Sciatic nerve (tissue), 2 donors: ENCODE measurements at places on chromosomes 6 and 20. TPM values are rescaled to one million over a fixed set of nuclear protein-coding genes. Genes with fewer than 3 reads are reported as not detected.

Gene TSPO2
- 0.53 TPM for total RNA-seq

Gene SIM1
- total RNA-seq = 0.04 TPM

DNA sequence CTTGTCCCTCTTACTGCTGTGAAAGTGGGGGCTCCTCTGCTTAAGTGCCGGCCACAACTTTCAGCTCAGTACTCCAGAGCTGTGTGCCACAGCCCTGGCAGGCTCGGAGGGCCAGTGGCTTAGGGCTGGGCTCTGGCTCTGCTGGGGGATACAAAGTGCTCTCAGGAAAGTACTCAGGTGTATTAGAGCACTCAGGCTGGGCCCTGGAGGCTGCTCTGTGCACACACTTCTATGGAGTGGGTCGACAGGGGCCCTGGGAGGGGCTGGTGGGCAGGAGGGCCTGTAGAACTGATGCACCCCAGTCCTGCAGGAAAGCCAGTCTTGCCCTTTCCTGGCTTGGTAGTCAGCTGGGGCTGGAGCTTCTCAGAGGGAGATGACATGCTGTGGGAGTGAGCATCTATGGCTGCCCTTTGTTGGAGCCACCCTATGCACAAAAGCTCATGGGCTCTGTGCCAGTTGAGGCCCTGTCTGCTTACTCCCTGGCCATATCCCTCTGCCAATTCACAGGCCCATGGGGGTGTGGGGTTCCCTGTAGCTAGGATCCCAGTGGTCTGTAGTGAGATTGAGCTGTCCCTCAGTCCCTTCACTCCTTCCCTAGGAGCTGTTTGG is 22.0 kb downstream of the CENPW start:
- DNase-seq = no peak

- no peak for DNase-seq
These were observed 79.3 kb downstream of the TBC1D7 start for GRCh38 chr6:13248994-13249393.

- no peak for DNase-seq
These were observed 199.1 kb downstream of the ERMARD start for GRCh38 chr6:169950558-169950957.

DNA sequence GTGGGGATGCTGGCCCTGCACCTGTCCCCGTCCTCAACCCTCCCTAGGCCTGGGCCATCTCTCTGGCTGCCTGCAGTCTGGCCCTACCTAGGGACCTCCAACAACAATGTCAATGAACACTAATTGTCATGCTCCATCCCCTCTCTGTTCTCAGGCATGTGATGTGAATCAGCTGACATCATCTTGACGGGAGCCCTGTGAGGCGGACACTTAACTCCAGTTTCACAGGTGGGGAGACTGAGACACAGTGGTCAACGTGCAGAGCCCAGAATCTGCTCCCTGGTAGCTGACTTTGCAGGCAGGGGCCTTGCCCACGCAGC is 762 bp upstream of the TCEA2 start:
- no peak for DNase-seq
